ENCODE measurements at places on chromosomes 5 and 9.

GRCh38 chr9:20630241-20630943 lies 8.1 kb upstream of the MLLT3 start:
- DNase-seq, result no peak

GRCh38 chr5:170886210-170886894 lies 24.5 kb downstream of the RANBP17 start:
- no peak for DNase-seq

- DNase-seq, result no peak
Measured at GRCh38 chr9:79662537-79662956, 90.8 kb downstream of the TLE4 start.

DNA sequence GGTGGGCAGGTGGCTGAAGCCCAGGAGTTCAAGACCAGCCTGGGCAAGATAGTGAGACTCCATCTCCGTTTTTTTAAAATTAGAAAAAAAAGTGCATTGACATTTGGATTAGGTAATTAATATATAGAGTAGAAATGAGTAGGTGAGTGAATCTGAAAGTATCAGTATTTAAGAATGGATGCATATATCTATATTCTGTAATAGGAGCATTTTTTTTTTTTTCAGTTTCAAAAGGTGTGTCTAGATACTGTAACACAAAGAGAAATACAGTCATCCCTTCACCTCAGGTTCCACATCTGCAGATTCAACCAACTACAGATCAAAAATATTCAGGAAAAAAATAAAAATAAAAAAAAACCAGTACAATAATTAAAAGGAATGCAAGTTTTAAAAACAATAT lies 50.8 kb downstream of the RBM27 start:
- no peak for DNase-seq

DNA sequence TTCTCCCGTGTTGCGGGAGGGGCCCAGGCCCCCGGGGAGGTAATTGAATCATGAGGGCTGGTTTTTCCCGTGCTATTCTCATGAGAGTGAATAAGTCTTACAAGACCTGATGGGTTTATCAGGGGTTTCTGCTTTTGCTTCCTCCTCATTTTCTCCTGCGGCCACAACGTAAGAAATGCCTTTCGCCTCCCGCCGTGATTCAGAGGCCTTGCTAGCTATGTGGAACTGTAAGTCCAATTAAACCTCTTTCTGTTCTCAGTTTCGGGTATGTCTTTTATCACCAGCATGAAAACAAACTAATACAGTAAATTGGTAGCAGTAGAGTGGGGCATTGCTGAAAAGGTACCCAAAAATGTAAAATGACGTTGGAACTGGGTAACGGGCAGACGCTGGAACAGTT lies 1035.1 kb downstream of the DTWD2 start:
- DNase-seq, result no peak

DNA sequence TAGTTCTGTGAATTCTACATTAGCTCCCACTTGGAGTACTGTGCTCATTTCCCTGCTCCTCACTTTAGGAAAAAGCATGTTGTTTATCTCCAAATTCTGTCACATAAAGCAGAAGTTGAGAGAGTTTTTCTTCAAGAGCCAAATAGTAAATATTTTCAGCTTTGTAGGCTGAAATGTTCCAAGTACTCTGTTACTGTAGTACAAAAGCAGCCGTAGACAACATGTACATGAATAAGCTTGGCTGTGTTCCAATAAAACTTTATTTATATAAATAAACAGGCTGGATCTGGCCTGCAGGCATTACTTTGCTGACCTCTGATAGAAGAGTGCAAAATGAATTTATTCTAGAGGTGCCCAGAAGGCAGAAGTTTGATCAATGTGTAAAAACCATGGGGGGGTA lies 73.0 kb upstream of the AGXT2 start:
- no peak for DNase-seq

DNA sequence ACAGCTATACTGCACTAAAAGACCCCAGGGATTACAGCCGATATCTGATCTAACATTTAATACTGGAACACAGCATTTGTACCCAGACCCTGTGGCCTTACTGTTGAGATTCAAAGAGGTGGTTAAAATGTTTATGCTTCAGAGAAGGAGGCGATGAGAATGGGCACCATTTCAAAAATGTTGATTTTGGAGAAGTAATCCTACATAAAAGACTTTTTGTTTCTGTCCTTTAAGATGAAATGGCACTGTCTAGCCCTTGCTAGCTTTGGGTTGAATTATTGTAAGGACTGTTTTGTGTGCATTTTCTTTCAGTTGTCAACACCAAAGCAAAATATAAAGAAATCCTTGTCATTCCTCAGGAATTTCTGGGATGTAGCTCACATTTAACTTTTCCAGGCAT lies 288.5 kb upstream of the ANKH start:
- DNase-seq, result no peak

DNA sequence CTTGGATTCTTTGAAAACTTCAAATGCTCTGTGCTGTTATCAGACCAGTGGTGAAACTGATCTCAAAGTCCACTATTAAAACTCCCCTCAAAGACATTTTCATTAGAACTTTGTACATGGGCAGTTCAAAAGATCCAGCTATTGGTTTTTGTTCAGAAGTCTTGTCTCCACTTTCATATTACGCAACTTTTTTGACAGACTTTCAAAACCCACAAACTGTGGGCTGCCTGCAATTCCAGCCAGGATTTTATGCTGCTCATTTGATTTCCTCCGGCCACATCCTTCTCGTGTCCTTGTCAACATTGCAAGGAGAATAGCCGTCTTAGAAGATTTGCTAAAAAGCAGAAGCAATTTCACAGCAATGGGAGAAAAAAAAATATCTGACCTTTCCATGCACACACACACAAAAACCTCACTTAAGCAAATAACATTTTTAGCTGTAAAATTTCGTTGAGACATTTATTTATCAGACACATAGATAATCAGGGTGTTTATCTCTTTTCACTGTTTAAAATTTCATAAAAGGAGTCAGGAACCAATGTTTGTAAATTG lies 1990.5 kb downstream of the MAT2B start:
- no peak for DNase-seq

- no peak for DNase-seq
Measured at GRCh38 chr5:171945476-171945875, 61.0 kb downstream of the FBXW11 start.

GRCh38 chr9:110175275-110175968 lies 32.5 kb downstream of the C9orf152 start:
- DNase-seq, result no peak

DNA sequence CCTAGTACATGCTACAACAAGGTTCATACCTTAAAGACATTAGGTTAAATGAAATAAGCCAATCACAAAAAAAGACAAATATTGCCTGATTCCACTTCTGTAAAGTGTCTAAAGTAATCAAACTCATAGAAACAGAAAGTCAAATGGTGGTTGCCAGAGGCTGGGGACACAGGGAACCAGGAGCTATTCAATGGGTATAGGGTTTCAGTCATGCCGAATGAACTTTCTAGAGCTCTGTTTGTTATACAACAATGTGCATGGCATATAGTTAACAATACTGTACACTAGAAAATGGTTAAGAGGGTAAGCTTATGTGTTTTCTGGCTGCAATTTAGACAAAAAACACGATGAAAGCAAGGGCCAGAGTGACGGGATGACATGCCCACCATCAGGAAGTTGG lies 70.8 kb upstream of the EGFLAM start:
- DNase-seq, result no peak

- no peak for DNase-seq
Measured at GRCh38 chr9:81499021-81499454, 190.3 kb downstream of the TLE1 start.

GRCh38 chr5:76622973-76623596 lies at the start of gene F2RL2:
TSS of gene F2RL2 (minus strand) at chr5:76623403. CDS start at chr5:76623230, 173 bp downstream.
- no peak for DNase-seq

All from stimulated activated CD4-positive, alpha-beta T cell treated with anti-CD3 and anti-CD28 coated beads, Interleukin-1b, Interleukin-23, amount 100 ng/mL, for 4 hours (primary cell).